ENCODE measurements at places on chromosomes 5 and 9. TPM values are rescaled to one million over a fixed set of nuclear protein-coding genes. Genes with fewer than 3 reads are reported as not detected.

Gene OTP
- not detected for total RNA-seq

GRCh38 chr5:1801967-1802295, 724 bp downstream of the NDUFS6 start:
- H3K36me3 ChIP-seq = no peaks in the 10 kb centered on the region
- H3K27me3 ChIP-seq = no peaks in the 10 kb centered on the region
- H3K27ac ChIP-seq = no peak overlapping the region
- DNase-seq = no peak

Gene TMEFF1
- total RNA-seq = 0.27 TPM

- no peaks in the 10 kb centered on the region for H3K27me3 ChIP-seq
- H3K27ac ChIP-seq = no peak overlapping the region
- DNase-seq = no peak
- H3K4me1 ChIP-seq = no peaks in the 10 kb centered on the region
These were observed 152.5 kb downstream of the APBA1 start for GRCh38 chr9:69519470-69520240.

Gene PCDHB8
- total RNA-seq = 4.3 TPM

Gene DPP7
- total RNA-seq = 97.4 TPM

All from aorta (tissue), 5 donors.